DMS 273 treated with DMSO at 0.1 percent for 48 hours (cell line): ENCODE measurements at places on chromosomes 12 and 14.

GRCh38 chr12:27969624-27970400 is 2.7 kb downstream of the PTHLH start:
- peak; percentile 55 for DNase-seq

DNA sequence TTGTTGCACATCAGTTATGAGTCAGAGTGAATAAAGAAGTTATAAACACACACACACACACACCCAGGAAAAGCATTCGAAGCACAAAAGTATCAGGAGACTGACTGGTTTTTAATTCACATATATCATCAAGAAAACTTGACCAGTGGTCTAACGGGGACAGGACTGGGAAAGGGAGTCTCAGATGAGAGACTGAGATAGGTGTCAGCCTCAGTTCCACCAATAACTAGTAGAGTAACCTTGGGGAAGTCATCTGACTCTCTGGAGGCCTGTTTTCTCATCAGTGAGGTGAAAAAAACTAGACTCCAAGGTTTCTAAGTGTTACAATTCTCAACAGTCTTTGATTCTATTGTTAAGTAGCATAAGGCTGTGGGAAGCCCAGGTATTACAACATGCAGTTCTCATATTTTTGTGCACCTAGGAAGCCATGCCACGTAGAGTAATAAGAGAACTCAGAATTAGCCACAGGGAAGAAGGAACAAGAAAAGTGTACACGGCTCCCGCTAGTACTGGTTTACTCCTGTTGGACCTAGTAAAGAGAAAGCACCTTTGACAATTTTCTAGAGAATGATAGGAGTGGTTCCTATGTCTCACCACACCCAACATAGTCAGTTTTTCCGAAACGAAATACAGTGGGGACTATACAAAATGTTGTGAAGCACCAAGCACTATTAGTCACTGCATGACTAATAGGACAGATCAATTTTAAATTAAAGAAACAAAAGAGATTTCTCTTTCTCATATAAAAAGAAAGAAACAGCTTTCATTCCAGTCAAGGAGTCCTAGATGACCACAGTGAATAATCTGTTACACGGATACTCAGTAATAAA is 5.0 kb downstream of the PPTC7 start:
- DNase-seq = no peak

DNA sequence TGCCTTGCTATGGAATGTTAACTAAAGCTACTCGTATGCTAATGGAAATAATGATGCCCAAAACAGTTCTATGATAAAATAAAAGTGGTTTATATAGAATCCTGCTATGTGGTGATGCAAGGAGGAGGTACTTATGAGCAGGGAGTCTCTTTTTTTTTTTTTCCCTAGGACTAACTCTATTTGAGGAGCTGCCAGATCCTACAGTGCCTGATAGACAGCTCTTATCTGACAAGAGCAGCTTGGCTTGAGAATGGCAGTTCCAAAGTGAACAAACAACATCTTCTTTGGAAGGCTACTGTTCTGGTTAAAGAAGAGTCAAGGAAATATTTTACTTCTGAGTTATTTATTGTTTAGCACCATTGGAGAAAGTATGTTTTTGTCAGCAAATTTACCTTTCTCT is 10.2 kb upstream of the ACSM4 start:
- DNase-seq = no peak

GRCh38 chr12:78177298-78177697 is 346.6 kb downstream of the NAV3 start:
- no peak for DNase-seq

DNA sequence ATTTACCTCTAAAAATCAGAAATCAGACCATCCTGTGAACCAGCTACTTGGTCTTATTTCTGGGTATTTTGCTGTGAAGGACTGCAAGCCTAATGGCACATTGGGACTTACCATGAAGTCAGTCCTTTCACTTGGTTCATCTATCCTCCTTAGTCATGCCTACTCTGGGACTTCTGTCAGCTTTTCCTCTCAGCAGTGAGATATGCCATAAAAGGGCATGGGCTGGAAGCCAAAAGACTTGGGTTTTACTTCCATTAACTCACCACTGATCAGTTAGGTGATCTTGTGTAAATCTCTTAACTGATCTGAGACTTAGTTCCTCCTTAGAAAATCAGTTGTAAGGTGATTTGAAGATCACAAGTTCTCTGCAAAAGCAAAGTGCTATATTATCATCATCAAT is 116.5 kb downstream of the PAH start:
- DNase-seq = no peak

GRCh38 chr12:72679147-72679757 is 407.1 kb downstream of the TRHDE start:
- no peak for DNase-seq

DNA sequence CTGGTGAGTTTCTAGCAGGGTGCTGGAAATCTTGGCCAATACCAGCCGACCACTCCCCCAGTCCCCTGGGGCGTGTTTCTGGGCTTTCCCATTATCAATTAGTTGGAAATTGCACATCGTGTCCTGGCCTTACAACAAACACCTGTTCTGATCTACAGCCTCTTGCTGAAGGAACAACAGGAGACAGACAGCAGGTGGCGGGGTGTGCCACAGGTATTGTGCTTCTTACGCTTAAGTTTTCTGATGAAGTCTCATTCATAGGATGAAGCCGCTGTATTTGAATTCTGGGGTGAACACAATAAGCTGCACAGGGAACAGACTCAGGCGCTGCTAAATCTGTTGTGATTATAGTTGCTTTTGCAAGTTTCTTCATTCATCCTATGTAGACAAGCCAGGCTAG is 703 bp downstream of the HIGD1C start:
- DNase-seq = no peak

DNA sequence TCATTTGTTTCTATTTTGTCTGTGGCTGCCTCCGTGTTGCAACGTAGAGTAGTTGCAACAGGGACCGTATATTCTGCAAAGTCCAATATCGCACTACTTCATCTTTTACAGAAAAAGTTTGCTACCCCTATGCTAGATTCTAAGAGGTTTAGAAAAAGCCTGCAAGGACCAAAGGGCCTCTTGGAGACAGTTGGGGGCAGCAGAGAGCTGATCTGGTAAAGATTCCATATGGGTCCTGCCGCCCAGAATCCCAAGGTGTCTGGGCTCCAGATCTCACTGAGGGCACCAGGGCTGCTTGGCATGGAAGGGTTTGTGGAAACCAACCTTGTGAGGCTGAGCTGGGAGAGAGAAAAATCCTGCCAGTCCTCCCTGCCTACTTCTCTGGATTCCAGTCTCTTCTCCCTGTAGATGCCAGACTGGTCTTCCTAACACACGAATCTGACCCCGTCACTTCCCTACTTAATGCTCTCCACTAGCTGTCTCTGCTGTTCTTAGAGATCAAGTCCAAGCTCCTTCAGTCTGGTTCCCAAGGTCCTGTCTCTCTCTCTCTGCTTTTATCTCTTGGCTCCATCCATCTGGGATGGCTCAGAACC is 74.6 kb downstream of the GLRX5 start:
- peak; percentile 15 for DNase-seq
